ENCODE measurements at places on chromosomes 12 and 14.

DNA sequence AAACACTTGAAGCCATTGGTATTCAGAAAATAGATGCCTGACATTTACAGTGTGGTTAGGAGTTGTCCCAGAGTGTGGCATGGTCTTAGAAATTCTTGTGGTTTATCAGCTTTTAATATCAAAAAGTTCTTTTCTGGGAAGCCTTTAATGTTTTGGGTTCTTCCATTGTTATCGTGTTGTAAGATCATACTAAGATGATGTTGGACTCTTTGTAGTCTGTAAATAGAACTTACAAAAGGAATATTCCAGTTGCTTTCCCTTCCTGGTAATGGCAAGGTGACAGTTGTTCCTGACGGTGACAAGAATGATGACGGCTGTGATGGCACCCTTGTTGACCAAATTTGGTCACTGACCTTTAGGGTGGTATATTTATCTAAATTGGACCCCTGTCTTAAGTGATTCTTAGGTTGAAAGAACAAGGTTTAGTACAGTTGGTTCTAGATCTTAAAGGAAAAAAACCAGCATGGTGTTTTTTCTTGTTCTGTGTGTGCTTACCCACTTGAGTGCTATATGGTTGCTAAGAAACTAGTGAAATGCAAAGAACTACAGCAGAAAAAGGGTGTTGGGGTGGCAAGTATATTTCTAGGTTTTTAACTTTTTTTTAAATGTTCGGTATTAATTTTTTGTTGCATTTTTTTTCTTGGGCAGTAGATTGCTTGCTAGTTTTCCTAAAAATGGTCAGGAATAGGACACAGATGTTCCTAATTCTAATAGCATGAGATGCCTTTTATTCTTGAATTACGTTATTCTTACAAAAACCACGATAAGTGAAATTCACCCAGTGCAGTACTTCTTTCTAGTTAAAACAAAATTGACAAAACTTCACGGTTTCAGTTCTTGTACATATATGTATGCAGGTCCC is 2.1 kb downstream of the ATP2A2 start:
- no peak for DNase-seq

GRCh38 chr12:121917950-121918678 is at the start of gene CFAP251:
Gene CFAP251, plus strand, starts transcription at chr12:121918592. Its CDS starts 2,714 bp downstream, at chr12:121921306.
- peak; percentile 84 for DNase-seq

DNA sequence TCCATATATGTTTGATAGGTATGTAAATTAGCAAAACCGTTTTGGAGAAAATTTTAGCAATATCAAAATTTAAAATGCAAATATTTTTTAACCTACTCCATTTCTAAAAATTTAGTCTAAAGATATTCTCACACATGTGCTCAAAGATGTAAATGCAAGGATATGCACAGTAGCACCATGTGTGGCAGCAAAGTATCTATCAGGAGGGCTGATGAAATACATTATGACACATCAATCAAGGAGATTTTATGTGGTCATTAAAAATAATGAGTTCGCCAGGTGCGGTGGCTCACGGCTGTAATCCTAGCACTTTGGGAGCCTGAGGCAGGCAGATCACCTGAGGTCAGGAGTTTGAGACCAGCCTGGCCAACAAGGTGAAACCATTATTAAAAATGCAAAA is 8.0 kb upstream of the C1R start:
- DNase-seq = no peak

DNA sequence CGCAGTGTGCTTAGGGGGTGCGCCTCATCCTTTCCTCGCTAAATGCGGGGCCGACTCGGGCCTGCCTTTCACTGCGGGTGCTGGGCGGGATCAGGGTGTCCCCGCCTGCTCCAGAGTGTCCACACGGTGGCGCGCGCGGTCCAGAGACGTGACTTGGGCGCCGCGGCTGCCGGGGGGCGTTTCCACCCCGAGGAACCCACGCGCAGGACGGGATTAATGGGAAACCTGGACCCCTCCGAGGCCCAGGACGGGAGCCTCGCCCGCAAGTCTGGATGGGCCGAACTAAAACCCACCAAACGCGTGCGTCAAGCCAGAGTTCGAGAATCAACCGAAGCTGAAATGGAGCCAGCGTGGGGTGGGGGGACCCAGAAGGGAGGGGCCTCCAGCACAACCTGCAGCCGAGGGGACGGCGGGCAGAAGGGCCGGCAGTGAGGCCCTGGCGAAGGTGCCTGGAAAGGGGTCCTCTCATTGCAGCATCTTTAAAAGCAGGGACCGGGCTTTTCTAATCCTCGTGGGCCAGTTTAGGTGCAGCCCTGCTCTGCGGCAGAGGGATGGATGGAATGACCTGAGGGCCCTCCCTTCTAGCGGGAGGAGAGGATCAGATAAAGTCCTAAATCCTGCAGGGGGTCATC is 93.3 kb downstream of the NINJ2 start:
- no peak for DNase-seq

DNA sequence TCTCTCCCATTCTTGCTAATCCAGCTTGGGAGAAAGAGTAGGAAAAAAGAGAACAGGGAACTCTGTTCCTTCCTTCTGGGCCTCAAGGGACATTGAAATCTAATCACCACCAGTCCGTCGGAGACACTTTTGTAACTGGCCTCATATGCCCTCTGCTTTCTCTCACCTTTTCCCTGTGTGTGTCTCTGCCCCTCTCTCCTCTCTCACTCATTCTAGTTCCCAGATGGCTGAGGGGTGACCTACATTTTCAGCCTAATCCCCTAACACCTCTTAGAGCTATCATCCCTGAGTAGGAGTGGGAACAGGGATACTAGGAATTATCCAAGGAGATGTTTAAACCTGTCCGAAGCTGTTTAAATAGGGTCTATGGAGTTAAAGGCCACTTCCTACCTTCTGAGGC is 8.9 kb upstream of the PCK2 start:
- DNase-seq = no peak

GRCh38 chr12:68119724-68120211 is 39.8 kb downstream of the IFNG start:
- no peak for DNase-seq

GRCh38 chr12:6996040-6996441 is 22.2 kb downstream of the LPCAT3 start:
- DNase-seq = no peak

GRCh38 chr14:101736585-101736984 is 24.9 kb upstream of the PPP2R5C start:
- DNase-seq = no peak

DNA sequence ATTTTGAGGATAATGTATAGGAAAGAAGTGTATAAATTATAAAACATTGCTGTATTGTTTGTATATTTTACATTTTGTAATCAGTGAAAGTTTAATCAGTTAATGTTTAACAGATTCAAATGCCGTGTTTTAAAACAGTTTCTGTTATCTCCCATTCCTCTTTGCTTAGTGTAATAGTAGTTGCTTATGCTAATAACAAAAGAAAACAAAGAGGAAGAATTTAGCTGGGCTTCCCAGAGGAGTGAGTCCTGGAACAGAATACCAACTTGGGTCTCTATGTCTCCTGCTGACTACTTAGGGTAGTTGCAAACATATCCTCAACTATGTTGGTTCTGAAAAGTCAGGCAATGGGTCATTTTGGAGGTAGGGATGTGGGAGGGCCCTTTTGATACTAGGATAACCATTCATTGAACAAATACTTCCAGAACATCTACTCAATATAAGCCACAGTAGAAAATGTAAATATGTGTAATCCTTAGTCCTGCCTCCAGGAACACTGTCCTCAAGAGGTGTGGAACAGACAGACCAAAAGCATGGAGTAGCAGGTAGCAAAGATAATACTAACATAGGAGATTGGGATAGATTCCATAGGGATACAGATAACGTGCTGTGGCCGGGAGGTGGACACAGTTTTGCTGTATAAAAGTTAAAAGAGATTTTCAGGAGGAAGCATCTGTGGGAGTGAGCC is 36.1 kb upstream of the EVL start:
- no peak for DNase-seq

- DNase-seq = no peak
Observed at GRCh38 chr12:52255926-52256583, 18.4 kb upstream of the KRT86 start.

GRCh38 chr12:132116709-132117557 is 27.2 kb downstream of the DDX51 start:
- no peak for DNase-seq

DNA sequence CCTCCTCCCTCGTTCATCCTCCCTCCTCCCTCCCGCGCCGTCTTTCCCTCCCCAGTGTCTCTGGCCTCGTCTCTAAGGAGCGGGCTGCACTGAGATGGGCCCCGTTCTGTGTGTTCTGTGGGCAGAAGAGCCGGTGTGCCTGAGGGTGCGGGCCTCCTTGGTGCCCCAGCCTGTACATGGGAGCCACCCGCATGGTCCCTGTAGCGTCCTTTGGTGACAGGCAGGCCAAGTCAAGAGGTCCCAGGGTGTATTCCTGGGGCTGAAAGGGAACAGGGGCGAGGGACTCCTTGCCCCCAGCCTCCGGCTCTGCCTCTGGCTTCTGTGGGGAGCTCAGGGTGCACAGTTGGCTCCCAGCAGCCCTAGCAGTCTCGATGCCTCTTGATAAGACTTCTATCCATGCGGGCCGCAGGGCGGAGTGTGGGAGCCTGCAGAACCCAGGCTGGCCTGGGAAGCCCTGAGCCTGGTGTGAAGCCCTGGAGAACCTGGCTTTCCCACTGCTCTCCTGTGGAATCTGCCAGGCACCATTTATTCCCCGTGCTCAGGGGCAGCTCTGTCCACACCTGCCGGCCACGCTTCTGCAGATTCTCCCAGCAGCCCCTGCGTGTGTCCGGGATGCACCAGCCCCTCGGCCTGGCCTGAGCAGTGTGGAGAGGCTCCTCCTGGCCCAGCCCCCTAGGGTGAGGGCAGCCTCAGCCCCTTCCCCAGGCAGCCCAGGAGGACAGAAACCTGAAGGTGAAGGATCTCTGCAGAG is 181.3 kb downstream of the KIF26A start:
- no peak for DNase-seq
